ENCODE measurements at places on chromosomes 7 and 10. TPM values are rescaled to one million over a fixed set of nuclear protein-coding genes. Genes with fewer than 3 reads are reported as not detected.

PKD1L1 gene
- total RNA-seq: 0.16 TPM

HECW1 gene
- total RNA-seq: not detected

MMP21 gene
- total RNA-seq: not detected

GRCh38 chr7:47378728-47379395, 203.0 kb downstream of the TNS3 start:
- no peak overlapping the region for H3K4me3 ChIP-seq
- H3K27me3 ChIP-seq: peaks cover 9% of the 10 kb centered on the region
- H3K4me1 ChIP-seq: no peaks in the 10 kb centered on the region
- H3K27ac ChIP-seq: no peak overlapping the region

DNA sequence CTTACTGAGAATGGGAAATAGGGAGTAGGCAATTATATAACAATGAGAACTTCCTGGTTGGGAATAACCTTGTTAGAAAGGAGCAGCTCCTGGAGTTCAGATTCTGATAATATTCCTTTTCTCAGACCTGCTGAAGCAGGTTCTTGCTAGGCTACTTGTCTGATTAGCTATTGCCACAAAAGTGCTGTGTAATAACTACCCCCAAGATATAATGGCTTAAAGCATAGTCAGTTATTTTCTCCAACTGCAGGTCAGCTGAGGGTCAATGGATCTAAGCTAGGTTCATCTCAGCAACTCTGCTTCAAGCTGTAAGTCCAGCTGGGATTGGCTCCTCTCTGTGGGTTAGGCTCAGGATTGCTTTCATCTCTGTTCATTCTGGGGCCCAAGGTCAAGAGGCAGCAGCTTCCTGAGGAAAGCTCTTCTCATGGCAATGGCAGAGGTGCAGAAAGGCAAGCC, 9.4 kb upstream of the CNOT4 start:
- DNase-seq: no peak
- no peak overlapping the region for H3K4me3 ChIP-seq
- no peaks in the 10 kb centered on the region for H3K27me3 ChIP-seq
- no peaks in the 10 kb centered on the region for H3K36me3 ChIP-seq

DNA sequence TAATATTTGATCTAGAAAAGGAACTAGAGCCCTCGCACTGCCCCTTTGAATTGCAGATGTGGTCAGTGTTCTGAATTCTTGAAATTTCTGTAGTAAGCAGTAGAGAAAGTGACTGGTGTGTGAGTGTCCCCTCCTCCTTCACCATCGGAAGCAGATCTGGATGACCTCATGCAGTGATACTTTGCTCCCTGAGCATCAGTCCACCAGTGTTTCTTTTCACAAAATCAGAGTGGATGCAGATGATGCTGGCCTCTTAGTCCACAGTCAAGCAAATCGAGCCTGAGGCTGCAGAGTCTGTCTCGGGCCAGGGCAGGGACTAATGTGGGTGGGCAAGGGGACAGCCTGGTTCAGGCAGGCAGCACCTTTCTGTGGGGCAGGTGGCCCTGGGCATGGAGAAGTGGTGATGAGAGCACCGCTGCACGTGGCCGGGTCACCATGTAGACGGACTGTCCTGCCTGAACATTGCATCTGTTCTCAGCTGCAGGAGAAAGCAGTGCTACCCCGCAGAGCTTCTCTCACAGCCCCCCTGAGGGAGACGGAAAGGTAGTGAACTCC, 5.4 kb downstream of the INSIG1 start:
- H3K27me3 ChIP-seq: no peaks in the 10 kb centered on the region
- peaks cover 46% of the 10 kb centered on the region for H3K4me1 ChIP-seq

DNA sequence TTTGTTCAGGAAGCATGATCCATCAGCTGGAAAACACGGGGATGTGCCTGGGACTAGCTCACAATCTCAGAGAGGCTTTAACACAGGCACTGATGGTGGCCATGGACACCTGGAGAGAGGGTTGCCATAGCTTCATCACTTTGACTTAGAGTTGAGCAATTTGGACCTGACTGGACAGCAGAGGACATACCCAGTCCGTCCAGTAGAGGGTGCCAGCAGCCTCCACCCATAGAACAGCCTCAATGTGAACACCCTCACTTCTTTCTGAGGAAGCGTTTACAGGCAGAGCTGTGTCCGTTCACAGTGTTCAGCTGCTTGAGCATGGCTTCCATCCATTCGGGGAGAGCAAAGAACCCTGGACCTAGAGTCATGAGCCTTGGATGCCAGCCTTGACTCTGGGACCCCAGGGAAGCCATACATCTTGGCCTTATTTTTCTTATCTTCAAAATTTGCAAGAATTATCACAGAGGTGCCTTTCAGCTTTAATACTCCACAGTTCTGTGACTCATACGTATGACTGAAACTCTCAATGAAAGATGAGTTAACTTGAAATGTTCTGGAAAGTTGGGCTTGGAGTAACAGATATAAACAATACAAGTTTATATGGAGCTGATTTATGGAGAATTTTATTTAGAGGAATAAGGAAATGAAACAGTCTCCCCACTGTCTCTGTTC, 302.9 kb upstream of the PODXL start:
- H3K27me3 ChIP-seq: peaks cover 9% of the 10 kb centered on the region
- no peaks in the 10 kb centered on the region for H3K4me1 ChIP-seq
- DNase-seq: peak; percentile 69
- no peaks in the 10 kb centered on the region for H3K36me3 ChIP-seq

- no peaks in the 10 kb centered on the region for H3K27me3 ChIP-seq
- peaks cover 19% of the 10 kb centered on the region for H3K4me1 ChIP-seq
- no peaks in the 10 kb centered on the region for H3K36me3 ChIP-seq
- no peak for DNase-seq
- H3K4me3 ChIP-seq: no peak overlapping the region
- no peak overlapping the region for H3K27ac ChIP-seq
Measured at GRCh38 chr7:36749282-36749960, 25.1 kb upstream of the AOAH start.

- peaks cover 1% of the 10 kb centered on the region for H3K27me3 ChIP-seq
- no peak overlapping the region for H3K27ac ChIP-seq
- no peak overlapping the region for H3K4me3 ChIP-seq
- no peak for DNase-seq
- H3K4me1 ChIP-seq: no peaks in the 10 kb centered on the region
- H3K36me3 ChIP-seq: no peaks in the 10 kb centered on the region
Measured at GRCh38 chr7:112362731-112363131, 87.5 kb upstream of the IFRD1 start.

GRCh38 chr7:71131256-71132126, 453 bp upstream of the GALNT17 start:
- no peak overlapping the region for H3K4me3 ChIP-seq
- H3K27me3 ChIP-seq: peaks cover 26% of the 10 kb centered on the region
- no peak overlapping the region for H3K27ac ChIP-seq
- H3K36me3 ChIP-seq: peaks cover 1% of the 10 kb centered on the region
- H3K4me1 ChIP-seq: no peaks in the 10 kb centered on the region

DNA sequence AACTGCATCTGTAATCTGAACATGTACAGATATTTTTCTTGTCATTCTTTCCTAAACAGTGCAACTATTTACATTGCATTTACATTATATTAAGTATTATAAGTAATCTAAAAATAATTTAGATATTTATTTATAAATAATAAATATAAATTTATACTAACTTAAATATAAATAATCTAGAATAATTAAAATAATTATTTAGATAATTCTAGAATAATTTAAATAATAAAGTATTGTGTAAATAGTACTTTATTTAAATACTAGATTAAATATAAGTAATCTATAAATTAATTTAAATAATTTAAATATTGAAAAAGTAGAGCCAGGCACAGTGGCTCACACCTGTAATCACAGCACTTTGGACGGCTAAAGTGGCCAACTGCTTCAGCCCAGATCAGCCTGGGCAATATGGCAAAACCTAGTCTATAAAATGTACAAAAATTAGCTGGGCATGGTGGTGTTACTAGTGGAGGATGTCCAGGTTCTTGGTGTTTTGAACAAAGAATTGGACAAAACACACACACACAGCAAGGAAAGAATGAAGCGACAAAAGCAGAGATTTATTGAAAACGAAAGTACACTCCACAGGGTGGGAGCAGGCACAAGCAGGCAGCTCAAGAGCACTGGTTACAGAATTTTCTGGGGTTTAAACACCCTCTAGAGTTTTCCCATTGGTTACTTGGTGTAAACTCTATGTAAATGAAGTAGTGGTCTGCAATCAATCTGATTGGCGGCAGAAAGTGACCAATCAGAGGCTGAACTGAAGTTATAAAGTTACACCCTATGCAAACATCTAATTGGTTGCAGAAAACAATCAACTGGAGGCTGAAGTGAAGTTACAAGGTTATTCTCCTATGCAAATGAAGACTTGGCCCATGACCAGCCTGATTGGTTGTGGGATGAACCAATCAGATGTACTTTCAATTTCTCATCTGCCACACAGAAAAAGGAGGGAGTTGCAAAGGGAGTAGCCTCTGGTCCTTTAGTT, 100.2 kb upstream of the SP4 start:
- H3K4me3 ChIP-seq: no peak overlapping the region
- H3K27ac ChIP-seq: no peak overlapping the region
- H3K4me1 ChIP-seq: no peaks in the 10 kb centered on the region
- DNase-seq: no peak

DNA sequence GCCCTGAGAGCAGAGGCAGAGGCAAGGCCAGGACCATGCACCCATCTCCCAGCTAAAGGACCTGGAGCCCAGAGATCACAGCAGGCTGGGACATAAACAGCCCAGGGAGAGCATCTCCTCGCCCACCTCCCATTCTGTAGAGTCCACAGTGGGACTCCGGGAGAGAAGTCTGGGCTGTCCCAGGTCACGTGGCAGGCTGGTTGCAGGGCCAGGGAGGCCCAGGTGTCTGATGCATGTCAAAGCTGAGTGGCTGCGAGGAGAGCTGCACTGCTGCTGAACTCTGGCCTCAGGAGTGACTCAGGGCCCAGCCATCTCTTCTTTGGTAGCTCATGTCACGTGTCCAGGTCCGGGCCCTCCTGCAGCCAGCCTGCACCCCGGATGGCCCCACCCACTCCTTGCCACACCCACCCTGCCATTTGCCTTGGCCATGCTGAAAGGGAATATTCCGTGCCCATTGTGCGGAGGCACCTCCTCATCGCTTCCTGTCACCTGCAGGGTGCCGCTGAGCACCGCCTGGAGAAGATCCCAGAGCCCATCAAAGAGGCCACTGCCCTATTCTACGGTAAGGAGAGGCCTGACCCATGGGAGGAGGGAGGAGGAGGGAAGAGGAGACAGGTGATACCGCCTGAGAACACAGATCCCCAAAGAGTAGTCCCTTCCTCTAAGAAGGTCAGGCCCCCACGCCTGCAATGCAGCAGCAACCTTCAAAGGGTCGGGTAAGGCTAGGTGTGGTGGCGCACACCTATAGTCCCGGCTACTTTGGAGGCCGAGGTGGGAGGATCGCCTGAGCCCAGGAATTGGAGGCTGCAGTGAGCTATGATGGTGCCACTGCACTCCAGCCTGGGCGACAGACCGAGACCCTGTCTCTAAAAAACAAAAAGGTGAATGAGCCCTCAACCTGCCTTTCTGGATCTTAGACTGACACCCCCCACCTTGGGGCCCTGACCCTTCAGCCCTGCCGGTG, 12.6 kb upstream of the SH2B2 start:
- H3K4me1 ChIP-seq: peaks cover 2% of the 10 kb centered on the region
- H3K36me3 ChIP-seq: no peaks in the 10 kb centered on the region
- no peak for DNase-seq
- H3K27me3 ChIP-seq: no peaks in the 10 kb centered on the region
- H3K27ac ChIP-seq: no peak overlapping the region
- no peak overlapping the region for H3K4me3 ChIP-seq

DNA sequence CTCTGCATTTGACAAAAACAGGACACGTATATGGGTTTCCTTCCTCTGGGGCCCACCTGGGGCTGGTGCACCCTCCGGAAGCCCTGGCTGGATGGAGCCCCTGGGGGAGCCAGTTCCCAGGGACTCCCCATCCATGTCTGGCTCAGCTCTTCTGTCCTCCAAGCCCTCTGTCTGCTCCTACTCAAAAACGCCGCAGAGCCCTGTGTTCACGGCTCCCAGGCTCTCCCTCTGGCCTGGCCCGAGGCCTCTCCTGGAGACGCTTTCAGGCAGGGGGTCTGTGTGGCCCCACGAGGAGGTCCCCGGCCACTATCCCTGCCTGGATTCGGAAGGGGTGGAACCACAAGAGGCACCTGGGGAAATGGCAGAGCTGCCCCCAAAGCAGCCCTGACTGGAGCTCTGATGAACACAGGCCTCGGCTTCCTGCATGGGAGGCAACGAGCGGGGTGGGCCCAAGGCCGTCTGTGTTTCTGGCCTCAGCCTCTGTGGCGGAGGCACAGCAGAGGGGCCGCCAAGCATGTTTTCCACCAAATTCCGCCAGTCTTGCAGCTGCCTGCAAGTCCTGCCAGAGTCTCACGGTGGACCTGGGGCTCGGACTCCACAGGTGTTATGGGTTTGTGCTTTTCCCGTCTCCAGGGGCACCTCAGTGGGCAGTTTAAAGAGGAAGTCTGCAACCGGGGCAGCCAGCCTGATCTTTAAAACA, 22.6 kb upstream of the INPP5A start:
- no peaks in the 10 kb centered on the region for H3K36me3 ChIP-seq
- no peak overlapping the region for H3K27ac ChIP-seq
- no peaks in the 10 kb centered on the region for H3K27me3 ChIP-seq
- H3K4me3 ChIP-seq: no peak overlapping the region
- no peak for DNase-seq
- H3K4me1 ChIP-seq: no peaks in the 10 kb centered on the region

- no peak for DNase-seq
- peaks cover 23% of the 10 kb centered on the region for H3K4me1 ChIP-seq
- no peaks in the 10 kb centered on the region for H3K27me3 ChIP-seq
- H3K27ac ChIP-seq: no peak overlapping the region
- H3K4me3 ChIP-seq: no peak overlapping the region
Measured at GRCh38 chr7:94507462-94507861, 2.1 kb upstream of the CASD1 start.

DNA sequence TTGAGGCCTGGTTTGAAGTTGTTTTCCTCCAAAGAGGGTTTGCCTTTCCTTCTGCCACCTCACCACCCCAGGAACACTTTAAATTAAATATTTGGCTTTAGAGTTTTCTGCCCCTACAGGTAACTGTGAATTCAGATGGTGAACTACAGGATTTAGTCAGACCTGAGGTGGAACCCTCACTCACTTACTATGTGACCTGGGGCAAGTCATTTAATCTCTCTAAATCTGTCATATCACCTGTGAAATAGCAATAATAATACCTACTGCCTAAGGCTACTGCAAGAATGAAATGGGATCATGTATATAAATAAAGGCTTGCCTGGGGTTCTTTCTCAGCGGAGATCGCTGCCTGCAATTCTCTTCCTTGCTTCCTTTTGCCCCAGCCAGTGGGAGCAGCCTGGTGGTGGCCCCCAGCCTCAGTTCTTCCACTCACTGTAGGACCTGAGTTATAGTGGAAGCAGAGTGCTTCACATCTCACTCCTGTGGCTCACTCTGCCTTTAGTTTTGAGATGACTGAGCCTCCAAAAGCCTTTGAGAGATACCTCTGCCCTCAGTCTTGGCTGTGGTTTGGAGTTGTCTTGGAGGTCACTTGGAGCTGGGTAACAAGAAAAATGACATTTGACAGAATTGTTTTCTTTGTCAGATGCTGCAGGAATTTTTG, 6.1 kb upstream of the ANKRD2 start:
- H3K4me1 ChIP-seq: peaks cover 5% of the 10 kb centered on the region
- no peaks in the 10 kb centered on the region for H3K27me3 ChIP-seq
- no peak overlapping the region for H3K27ac ChIP-seq
- DNase-seq: peak; percentile 24
- H3K4me3 ChIP-seq: no peak overlapping the region

GRCh38 chr10:17783751-17784150, 25.4 kb upstream of the MRC1 start:
- H3K4me1 ChIP-seq: no peaks in the 10 kb centered on the region
- H3K27me3 ChIP-seq: no peaks in the 10 kb centered on the region
- no peak overlapping the region for H3K27ac ChIP-seq
- H3K36me3 ChIP-seq: no peaks in the 10 kb centered on the region

- H3K27me3 ChIP-seq: no peaks in the 10 kb centered on the region
- peaks cover 4% of the 10 kb centered on the region for H3K4me1 ChIP-seq
- H3K27ac ChIP-seq: no peak overlapping the region
- no peak overlapping the region for H3K4me3 ChIP-seq
- peaks cover 9% of the 10 kb centered on the region for H3K36me3 ChIP-seq
Measured at GRCh38 chr7:1124164-1124563, 35.8 kb downstream of the ZFAND2A start.

Measured in activated CD4-positive, alpha-beta T cell treated with anti-CD3 and anti-CD28 coated beads for 36 hours (primary cell).